NCI-H774 (cell line): ENCODE measurements at places on chromosomes 12 and 14.
A peak's percentile ranks its signal among the peaks of the same experiment; 100 is the strongest.

GRCh38 chr12:24795699-24796347 is 153.1 kb downstream of the BCAT1 start:
- no peak for DNase-seq

DNA sequence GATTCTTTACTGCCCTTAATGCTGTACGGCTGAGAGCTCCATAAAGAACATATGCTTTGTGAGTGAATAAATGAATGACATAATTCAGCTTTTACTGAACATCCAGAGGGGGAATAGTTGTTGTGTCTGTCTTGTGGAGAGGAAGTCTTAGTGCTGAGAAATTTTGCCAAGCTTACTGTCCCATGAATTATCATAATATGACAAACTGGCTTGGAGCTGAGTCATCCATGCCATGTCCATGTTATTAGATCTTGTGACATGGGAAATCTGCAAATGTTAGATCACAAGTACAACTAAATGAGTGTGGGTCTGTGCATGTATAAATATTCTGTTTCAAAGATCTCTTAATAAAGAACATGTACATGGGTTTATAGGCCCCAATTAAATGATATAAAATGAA is 350.4 kb downstream of the BMP4 start:
- DNase-seq: no peak

GRCh38 chr12:21769307-21769706 is 5.2 kb downstream of the KCNJ8 start:
- DNase-seq: no peak

- DNase-seq: no peak
Observed at GRCh38 chr12:34396861-34397590, 374.7 kb downstream of the ALG10 start.

DNA sequence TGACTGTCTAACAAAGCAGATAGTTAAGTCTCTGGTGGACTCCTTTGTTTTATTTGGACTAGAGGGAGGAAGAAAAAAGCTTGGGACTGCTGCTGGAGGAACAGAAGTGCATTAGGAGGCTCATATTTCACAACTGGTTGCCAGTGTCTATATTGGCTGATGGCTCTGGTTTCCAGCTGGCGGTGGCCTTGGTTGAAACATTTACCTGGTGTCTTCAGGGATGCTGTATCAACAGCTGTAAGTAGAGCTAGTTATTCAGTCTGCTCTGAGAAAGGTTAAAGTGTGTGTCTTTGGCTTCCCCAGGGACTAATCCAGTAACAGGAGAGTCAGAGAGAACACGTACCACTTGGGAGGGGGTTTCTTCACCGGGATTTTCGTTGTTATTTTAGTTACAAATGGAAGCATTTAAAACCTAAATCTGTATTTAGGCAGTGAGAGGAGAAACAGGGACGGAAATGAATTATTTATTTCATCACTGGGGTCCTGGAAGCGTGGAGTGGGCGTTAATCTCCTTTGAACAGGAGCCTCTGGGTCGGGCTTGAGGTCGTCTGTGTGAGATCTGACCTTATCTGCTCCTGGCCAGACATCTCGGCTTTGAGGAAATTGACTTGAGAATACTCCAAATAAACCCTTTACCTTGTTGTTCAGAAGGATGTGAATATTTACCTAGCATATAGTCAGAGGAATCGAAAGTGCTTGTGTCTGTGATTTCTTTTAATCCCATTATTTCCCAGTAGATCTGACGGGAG is 149.9 kb downstream of the NRXN3 start:
- DNase-seq: no peak

GRCh38 chr12:131383741-131384543 is 326.9 kb upstream of the SFSWAP start:
- no peak for DNase-seq

DNA sequence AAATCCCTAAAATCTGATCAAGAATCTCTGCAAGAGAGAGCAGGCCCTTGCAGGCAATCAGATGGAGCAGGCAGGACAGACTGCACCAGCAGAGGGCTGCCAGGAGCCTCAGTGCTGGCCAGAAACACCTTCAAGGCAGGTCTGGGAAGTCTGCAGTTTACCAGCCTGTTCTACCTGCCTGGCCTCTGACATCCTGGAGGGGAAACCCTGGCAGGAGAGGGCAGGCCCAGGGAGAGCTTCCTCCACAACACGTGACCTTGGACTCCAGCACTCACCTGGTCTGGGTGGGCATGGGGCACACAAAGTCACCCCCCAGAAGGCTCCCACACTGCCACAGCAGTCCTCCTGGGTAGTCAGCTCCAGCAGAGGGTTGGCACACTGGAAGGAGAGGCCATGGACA is 56.0 kb downstream of the ISCA2 start:
- no peak for DNase-seq

- no peak for DNase-seq
Observed at GRCh38 chr12:130675121-130675520, 41.0 kb downstream of the RIMBP2 start.

GRCh38 chr14:71555654-71556559 is 376.3 kb upstream of the RGS6 start:
- no peak for DNase-seq

GRCh38 chr14:21231020-21231652 is 38.1 kb downstream of the HNRNPC start:
- no peak for DNase-seq

GRCh38 chr12:127677537-127678131 is 589.3 kb upstream of the TMEM132C start:
- DNase-seq: peak; percentile 83

DNA sequence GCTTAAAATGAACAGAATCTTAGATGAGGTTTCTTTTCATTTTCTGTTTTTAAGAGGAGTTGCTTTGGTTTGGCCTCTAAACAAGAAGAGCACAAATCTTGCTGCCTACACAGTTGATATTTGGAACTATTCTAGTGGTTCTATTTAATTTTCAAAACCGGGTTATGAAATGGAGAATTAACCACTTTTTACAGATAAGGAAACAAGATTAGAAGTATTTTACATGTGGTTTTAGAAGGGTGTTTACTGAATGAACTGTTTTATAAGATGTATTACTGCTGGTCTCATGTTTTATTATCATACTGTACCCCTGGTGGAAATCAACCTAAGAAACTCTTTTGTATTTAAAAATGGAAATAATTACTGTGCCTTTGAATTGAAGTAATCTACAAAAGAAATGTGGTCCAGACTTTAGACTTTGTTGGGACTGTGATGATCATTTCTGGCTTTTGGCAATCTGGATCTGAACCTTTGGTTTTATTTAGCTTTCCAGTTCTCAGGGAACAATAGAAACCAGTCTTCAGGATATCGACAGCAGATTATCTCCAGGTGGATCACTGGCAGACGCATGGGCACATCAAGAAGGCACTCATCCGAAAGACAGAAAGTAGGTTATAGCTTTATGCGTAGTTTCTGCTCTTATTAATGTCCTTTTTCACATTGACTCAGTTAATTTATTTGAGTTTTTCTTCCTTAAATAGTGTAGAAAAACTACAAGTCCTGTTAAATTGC is 43.2 kb downstream of the TBK1 start:
- no peak for DNase-seq

DNA sequence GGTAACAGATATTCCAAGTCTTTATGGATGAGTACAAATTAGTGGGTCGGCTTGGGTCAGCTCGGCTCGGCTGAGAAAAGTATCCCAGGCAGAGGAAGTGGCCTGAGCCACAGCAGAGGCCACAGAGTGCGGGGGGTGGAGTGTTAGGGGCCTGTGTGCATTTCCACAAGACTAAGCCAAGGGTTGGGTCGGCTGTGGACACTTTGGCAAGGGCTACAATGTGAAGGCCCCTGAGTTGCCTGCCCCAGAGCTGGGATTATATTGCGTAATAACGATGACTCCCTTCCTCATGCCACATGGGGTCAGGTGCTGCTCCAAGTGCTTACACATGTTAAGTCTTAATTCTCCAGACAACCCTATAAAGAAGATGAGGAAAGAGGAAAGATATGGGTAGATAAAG is 11.4 kb downstream of the EVL start:
- no peak for DNase-seq

- no peak for DNase-seq
Observed at GRCh38 chr12:97751704-97752103, 289.1 kb downstream of the RMST start.

GRCh38 chr14:106657460-106657859 is 1131.1 kb downstream of the TMEM121 start:
- DNase-seq: peak; percentile 27

- DNase-seq: no peak
Observed at GRCh38 chr14:57464008-57464730, 29.5 kb downstream of the CCDC198 start.

DNA sequence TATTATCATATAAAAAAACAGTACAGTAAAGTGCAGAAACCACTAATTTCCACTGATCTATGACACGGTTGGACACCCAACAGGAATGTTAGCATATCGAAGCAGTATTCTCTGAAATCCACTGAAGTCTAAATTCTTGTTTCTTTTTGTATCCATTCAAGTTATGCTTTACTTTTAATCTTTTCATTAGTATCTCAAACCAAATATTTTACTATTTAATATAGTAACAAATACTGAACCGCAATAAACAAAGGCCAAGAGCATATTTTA is 41.1 kb downstream of the ATXN2 start:
- no peak for DNase-seq

GRCh38 chr14:99288948-99289347 is 17.0 kb upstream of the BCL11B start:
- no peak for DNase-seq

- DNase-seq: no peak
Observed at GRCh38 chr12:120689397-120690082, 2.6 kb downstream of the MLEC start.

- no peak for DNase-seq
Observed at GRCh38 chr14:24948261-24948847, 101.6 kb downstream of the STXBP6 start.

GRCh38 chr12:459430-460258 is at the start of gene B4GALNT3:
B4GALNT3 (plus strand) TSS chr12:459939; CDS start chr12:460377, 438 bp downstream.
- peak; percentile 76 for DNase-seq

DNA sequence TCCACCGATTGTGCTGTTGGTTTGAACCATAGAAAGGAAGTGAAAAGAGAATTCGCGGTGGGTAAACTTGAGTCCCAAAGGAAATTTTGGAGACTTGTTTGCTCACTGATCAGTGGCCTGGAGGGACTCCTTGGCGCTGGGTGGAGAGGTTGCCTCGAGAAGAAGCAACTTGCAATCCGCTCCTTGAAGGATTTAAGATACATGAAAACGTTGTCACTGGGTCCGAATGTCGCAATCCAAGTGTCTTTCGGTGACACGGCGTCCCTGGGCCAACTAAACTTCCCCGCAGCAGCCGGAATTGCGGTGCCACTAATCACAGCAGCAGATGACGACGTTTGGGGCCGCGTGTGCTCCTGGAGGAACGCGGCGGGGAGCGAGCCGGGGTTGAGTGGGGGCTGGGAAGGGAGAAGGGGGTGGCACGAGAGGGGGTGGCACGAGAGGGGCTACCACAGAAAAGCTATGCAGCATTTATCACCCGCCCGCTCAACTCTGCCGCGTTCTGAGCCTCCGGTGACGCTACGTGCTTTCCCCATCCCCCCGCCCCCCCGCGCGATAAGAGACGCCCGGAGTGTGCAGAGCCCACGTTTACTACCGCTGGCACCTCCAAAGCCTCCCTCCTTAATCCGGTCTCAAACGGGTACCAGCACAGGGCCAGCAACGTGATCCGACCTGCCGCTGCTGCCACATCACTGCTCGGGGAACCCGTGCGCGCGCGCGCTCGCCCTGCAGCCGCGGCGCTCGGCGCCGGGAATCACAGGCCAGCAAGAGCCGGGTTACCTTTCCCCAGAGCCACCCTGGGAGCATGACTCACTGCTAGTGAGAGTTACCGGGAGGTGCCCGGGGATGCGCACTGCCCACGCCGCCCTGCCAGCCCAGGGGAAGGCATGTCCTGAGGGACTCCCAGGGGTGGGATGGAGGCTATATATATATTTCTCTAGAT is 833 bp upstream of the BHLHE41 start:
- peak; percentile 79 for DNase-seq

DNA sequence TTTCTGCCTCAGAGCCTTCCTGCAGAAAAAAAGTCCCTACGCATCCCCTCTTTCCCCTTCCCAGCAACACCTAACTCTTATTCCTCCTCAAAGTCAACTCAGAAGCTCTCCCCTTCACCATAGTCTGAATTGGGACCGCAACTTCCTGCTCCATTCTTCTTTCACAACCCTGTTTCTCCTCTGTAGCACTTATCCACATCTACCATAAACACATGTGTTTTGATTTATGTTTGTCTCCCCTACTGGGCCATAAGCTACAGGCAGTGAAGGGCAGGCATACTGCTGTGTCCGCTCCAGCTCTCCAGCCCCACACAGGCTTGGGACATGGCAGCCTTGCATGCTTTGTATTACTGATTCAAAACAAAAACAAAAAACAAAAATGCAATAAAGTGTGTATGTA is 5.9 kb downstream of the SDR9C7 start:
- DNase-seq: no peak

DNA sequence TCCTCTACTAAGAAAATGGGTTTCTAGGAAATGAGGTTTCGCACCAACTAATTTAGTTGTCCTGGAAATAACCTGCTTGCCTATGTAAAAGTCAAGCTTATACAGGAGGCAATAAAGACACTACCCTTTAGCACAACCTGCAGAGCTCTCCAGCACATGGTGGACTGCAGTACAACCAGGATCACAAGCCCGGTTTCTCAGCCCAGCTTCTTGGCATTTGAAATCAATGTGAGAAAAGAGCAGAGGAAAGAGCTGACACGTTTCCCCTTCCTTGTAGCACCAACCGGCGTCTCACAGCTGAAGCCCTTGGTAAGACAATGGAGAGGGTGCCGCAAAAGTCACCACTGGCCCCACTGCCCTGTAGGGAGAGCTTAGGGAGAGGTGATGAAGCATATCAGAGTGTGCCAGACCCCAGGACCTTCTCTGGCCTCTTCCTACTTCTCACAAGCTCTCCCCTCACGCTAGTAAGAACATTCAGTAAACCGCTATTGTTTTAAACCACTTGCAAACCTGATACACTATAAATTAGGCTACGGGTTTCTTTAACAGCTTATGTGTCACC is 8.6 kb downstream of the SPTLC2 start:
- no peak for DNase-seq

GRCh38 chr12:113333877-113334785 is 778 bp downstream of the SLC8B1 start:
- no peak for DNase-seq

DNA sequence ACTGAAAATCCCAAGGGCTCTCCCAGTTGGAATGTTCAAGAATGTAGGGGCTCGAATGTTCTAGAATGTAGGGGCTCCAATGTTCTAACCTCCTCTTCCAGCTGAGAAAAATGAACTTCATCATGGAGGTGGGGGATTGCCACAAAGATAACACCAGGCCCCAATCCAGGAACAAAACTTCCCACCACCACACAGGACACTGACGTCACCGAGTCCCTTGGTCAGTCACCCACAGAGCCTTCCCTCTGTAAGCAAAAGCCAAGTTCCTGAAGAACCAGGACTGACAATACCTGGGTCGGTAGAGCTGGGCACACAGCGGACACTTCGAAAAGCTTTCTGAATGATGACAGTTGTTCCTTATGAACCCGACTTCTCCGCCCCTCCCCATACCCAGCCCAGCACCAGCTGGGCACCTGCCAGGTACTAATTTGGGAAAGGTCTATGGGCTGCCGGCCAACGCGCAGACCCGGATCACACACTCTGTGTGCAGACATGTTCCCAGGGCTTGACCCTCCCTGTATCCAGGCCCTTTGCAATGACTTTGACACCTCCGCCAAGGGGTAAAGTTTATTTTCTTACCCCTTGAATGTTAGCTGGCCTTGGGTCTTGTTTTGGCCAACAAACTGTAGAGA is 18.9 kb downstream of the ITPK1 start:
- no peak for DNase-seq
